ENCODE measurements at places on chromosomes 5 and 9.

- H3K36me3 ChIP-seq: no peaks in the 10 kb centered on the region
- H3K4me1 ChIP-seq: no peaks in the 10 kb centered on the region
- H3K27me3 ChIP-seq: no peaks in the 10 kb centered on the region
- H3K4me3 ChIP-seq: no peak overlapping the region
- no peak for DNase-seq
- H3K27ac ChIP-seq: no peak overlapping the region
These were observed 108.5 kb upstream of the IQGAP2 start for GRCh38 chr5:76294573-76294972.

DNA sequence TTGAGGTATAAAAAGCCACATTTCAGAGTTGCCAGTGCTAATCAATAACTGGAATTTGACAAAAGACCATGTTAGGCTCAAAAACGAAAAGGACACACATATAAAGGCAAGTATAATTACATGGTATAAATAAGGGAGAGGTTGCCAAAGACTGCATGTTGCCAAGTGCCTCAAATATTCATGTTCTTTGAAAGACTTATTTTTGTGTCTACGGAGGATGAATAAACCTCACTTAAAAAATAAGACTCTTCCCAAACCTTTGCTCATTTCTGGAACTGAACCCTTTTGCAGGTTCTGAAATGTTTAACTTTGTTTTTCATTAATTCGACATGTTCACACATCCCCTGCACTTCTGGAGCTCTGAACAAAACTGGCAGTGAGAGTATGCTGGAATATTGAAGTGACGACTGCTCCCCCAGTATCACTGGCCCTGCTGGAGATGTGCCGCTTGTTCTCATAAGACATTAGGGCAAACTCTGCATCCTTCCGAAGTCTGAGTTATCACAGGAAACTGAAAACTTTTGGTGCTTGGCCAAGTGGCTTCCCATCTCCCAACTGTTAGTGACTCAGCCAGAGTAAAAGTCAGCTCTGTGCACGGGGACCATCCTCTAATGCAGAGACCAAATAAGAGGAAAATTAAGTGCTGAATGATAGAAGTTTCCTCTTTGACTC is 336.8 kb downstream of the GLIS3 start:
- no peaks in the 10 kb centered on the region for H3K36me3 ChIP-seq
- H3K27ac ChIP-seq: peak overlapping the region; percentile 53
- no peak overlapping the region for H3K4me3 ChIP-seq
- H3K4me1 ChIP-seq: peaks cover 16% of the 10 kb centered on the region

DNA sequence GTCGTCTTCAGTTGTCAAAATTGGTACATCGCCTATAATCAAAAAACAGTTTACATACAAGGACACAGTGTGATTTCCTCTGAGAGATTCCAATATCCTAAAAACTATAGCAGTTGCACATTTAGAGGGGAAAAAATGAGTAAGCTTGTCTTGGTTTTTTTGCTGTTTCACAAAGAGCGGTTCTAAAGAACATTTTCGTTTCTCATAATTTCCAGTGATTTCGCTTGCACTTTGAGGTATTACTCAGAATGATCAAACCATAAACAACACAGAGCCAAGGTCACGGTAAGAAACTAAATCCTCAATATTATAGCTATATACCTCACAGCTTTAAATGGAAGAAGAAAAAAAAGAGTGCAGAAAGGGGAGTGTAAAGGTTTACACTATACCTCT is 861 bp downstream of the MTX3 start:
- no peak for DNase-seq
- H3K4me1 ChIP-seq: peaks cover 7% of the 10 kb centered on the region
- H3K27ac ChIP-seq: peak overlapping the region; percentile 81

DNA sequence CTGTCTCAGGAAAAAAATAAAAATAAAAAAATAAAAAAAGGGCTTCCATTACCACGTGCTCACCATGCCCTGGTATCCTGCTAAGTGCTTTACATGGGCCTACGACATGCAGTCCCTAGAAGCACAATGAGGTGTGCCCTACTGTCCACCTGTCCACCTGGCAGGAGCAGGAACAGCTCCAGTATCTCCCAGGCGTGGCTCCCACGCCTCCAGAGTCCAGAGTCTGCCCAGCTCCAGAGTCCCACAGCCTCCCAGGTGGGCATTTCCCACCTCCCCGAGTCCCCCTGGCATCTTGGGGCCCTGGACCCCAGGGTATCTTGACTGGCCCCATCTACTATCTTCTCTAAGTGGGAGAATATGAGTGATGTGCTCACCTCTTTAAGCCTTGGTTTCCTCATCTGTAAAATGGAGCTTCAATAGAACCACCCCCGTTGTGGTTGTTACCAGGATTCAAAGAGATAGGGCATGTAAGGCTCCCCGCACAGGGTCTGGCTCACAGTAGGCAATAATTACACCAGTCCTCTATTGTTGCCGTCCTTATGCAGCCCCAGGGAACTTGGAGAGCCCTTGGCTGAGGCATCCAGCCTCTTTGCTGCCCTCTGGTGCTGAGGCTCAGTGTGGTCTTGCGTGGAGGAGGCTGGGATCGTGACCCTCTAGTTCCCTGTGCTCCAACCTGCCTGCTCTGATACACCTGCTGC is 8.9 kb downstream of the CXCL14 start:
- no peaks in the 10 kb centered on the region for H3K36me3 ChIP-seq
- H3K4me3 ChIP-seq: no peak overlapping the region
- no peaks in the 10 kb centered on the region for H3K4me1 ChIP-seq
- H3K27me3 ChIP-seq: no peaks in the 10 kb centered on the region
- peak; percentile 72 for DNase-seq

GRCh38 chr5:77906806-77907205 is 130.7 kb upstream of the TBCA start:
- no peak overlapping the region for H3K27ac ChIP-seq
- DNase-seq: peak; percentile 12
- H3K27me3 ChIP-seq: peaks cover 6% of the 10 kb centered on the region
- H3K4me1 ChIP-seq: no peaks in the 10 kb centered on the region
- H3K4me3 ChIP-seq: no peak overlapping the region

GRCh38 chr5:15655683-15656082 is 155.7 kb downstream of the FBXL7 start:
- no peak overlapping the region for H3K4me3 ChIP-seq
- H3K4me1 ChIP-seq: no peaks in the 10 kb centered on the region
- no peaks in the 10 kb centered on the region for H3K36me3 ChIP-seq
- H3K27ac ChIP-seq: no peak overlapping the region

DNA sequence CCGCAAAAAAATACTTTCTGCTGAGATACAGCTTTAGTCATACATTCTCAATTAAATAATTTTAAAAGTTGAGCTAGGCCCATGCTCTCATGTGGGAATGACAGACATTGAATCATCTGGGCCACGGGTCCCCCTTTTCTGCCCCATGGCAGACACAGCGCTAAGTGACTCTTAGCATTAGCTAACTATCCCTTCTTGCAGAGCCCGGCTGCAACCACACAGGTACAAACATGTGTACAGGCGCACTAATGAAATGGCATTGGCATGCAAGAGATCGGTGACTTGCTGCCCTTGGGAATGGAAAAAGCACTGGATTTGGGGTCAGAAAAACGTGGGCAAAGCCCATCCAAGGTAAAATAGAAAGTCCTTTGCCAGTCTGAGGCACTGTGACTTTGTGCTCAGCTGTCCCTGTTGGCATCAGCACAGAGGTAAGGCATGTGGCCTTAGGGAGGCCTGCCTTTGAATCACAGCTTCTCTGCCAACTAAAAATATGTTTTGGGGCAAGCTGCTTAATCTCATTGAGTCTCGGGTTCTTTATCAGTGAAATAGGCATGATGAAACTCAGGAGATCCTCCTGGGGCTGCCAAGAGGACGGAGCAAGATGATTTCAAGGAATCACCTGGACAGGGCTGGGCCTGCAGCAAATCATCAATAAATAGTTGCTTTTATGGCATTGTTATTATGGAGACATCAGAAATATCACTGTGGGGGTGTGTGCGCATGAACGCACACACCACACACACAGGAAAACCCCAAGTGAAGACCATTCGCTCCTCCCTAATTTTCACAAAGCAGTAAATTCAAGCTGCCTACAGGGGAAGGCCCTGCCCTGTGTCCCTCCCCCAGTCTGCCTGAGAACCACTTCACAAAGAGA is 54.2 kb downstream of the WHRN start:
- H3K27me3 ChIP-seq: no peaks in the 10 kb centered on the region
- no peak overlapping the region for H3K4me3 ChIP-seq
- H3K27ac ChIP-seq: no peak overlapping the region
- no peak for DNase-seq
- no peaks in the 10 kb centered on the region for H3K36me3 ChIP-seq

DNA sequence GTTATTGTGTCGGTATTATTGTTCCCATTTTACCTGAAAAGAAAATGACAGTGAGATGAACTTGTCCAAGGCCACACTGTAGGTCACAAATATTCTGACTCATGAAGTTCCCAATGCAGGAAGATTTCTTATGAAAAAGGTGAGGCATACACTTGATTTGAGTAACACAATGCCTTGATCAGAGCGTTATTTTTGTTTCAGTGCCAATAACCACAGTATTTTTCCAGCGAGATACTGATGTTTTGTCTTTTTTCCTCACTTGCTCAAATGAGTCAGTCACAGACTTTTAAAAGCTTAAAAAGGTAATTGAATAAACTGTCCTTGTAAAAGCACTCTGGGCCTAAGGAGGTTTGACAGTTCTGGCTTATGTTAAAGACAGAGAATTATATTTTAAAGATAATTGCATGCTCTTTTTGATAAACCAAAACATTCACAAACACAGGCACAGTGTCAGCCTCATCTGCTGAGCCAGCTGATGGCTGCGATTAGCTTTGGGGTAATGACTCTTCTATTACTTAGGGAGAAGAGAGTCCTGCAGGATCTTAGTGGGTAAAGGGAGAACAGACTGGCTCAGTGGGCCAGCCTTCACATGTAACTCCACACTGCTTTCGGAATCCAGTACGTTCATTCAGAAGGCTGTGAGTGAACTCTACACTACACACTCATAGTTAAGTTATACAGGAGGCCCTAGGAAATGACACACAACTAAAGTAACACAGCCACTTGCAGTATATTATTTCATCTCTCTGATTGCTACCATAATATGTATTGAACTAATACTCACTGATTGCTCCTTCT is 165.5 kb upstream of the CD180 start:
- H3K4me1 ChIP-seq: no peaks in the 10 kb centered on the region
- H3K4me3 ChIP-seq: no peak overlapping the region
- no peak overlapping the region for H3K27ac ChIP-seq
- H3K27me3 ChIP-seq: no peaks in the 10 kb centered on the region
- DNase-seq: no peak

DNA sequence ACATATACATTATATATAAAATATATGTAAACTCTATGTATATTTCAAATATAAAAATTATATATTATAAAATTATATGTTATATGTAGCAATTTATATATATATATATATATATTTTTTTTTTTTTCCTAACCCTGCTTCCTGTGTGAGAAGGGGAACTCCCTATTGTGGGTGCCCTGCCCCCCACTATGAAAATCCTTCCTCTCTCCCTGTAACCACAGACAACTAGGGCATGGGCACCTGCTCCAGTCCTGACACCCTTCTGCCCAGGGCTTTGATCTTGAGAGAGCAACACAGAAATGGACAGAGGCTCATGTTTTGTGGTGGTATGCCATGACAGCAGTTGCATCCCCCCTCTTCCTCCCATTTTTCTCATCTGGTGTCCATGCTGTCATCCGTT is 148.7 kb upstream of the IL12B start:
- no peaks in the 10 kb centered on the region for H3K27me3 ChIP-seq
- H3K27ac ChIP-seq: no peak overlapping the region
- H3K4me3 ChIP-seq: no peak overlapping the region

GRCh38 chr5:29485333-29485732 is 1708.2 kb upstream of the CDH6 start:
- no peaks in the 10 kb centered on the region for H3K4me1 ChIP-seq
- H3K27me3 ChIP-seq: no peaks in the 10 kb centered on the region
- H3K27ac ChIP-seq: no peak overlapping the region
- no peak overlapping the region for H3K4me3 ChIP-seq
- DNase-seq: no peak
- H3K36me3 ChIP-seq: no peaks in the 10 kb centered on the region

DNA sequence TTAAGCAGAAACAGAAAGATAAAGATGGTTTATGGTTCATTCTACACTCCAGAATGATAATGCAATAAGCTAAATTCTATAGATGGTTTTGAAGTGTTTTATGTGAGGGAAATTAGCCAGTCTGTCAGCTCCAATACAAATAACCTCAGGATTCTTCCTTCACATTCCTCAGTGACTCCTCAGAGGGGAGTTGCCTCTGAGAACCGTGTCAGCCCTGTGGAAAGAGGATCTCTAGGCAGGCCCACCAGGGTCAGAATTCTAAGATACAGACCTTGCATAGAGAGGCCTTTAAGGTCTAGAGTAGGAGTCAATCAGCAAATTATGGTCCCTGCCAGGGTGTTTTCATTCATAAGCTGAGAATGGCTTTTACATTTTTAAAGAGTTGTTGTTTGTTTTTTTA is 26.6 kb downstream of the RUSC2 start:
- peak; percentile 29 for DNase-seq
- peaks cover 45% of the 10 kb centered on the region for H3K4me1 ChIP-seq
- H3K4me3 ChIP-seq: no peak overlapping the region
- H3K27me3 ChIP-seq: no peaks in the 10 kb centered on the region
- H3K36me3 ChIP-seq: no peaks in the 10 kb centered on the region

DNA sequence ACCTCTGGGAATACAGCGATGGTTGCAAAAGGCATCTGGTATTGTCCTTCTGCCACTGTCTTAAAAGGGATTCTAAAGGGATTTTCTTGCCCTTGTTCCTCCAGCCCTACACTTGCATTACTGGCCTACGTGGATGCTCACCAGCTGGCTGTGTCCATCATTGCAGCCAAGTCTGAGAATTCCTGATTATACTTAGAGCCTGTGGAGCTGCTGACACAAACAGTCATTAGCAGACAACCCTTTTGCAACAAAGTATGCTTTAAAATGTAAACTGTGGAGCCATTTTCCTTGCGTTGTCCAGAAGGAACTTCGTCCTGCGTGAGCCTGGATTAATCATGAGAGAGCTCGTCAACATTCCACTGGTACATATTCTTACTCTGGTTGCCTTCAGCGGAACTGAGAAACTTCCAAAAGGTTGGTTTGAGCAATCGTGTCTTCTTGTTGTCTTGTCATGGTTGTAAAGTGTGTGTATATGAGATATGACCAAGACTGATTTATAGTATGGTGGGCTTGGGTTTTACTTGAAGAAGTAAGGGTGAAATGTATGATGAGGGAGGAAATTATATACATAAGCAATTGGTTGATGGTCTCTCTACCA is at the start of gene MUSK:
Gene MUSK, plus strand, starts transcription at position 222 of the 598 bp plus-strand sequence. Its CDS starts 114 bp downstream, at position 336.
- no peak within 1 kb of the TSS for H3K4me3 ChIP-seq
- H3K4me1 ChIP-seq: peaks cover 7% of the 10 kb centered on the region
- no peaks in the 10 kb centered on the region for H3K36me3 ChIP-seq
- no peak within 1 kb of the TSS for H3K27ac ChIP-seq

GRCh38 chr5:111061618-111062017 is 9.9 kb upstream of the TSLP start:
- H3K4me1 ChIP-seq: no peaks in the 10 kb centered on the region
- DNase-seq: no peak
- H3K27me3 ChIP-seq: peaks cover 7% of the 10 kb centered on the region
- no peak overlapping the region for H3K4me3 ChIP-seq

GRCh38 chr9:122055701-122056100 is 37.4 kb downstream of the TTLL11 start:
- no peaks in the 10 kb centered on the region for H3K36me3 ChIP-seq
- no peaks in the 10 kb centered on the region for H3K4me1 ChIP-seq
- H3K27me3 ChIP-seq: no peaks in the 10 kb centered on the region
- no peak overlapping the region for H3K4me3 ChIP-seq
- H3K27ac ChIP-seq: no peak overlapping the region
- no peak for DNase-seq

Data from hepatocyte (in vitro differentiated cells).